Activated T-helper 1 cell treated with anti-CD3 and anti-CD28 coated beads, Interleukin-2, amount 50 U/mL, for 16 hours (primary cell): ENCODE measurements at places on chromosomes 4 and X.

DNA sequence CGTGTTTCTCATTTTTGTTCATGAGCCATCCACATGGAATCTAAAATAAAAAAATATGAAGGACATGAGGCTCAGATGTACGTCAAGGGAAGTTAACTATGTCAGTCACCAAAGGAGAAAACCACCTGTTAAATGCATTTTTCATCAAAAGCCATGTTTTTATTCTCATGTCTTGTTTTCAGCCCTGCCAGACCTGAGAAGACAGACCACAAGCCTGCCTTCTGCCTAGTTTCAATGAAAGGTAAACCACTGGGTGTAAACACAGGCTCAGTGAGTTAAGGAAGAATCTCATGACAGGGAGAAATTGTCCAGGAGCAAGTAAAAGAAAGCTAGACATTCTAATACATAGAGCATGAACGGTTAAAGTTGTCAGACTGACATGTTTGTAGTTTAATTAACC lies 52.3 kb upstream of the TNIP3 start:
- no peak for DNase-seq

- DNase-seq, result no peak
Measured at GRCh38 chr4:123077330-123077729, 154.9 kb upstream of the NUDT6 start.

GRCh38 chr4:12050357-12050756 lies 621.7 kb upstream of the HS3ST1 start:
- DNase-seq, result no peak

DNA sequence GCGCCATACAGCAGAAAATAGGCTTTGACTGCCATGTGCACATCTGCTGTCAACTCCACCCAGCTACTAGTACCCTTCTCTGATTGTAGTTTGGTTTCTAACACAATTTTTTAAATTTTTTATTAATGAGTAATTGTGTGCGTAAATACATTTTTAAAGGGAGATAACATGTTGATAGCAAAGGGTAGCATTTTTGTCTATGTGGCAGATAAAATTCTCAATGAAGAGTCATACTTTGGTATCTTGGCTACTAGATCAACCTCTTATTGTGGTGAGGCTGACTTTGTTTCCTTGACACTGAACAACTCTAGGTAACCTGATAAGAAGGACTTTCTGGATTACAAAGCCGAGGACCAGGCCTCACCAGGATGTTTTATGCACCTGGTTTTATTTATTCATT lies 9.5 kb downstream of the ADH4 start:
- DNase-seq, result no peak

DNA sequence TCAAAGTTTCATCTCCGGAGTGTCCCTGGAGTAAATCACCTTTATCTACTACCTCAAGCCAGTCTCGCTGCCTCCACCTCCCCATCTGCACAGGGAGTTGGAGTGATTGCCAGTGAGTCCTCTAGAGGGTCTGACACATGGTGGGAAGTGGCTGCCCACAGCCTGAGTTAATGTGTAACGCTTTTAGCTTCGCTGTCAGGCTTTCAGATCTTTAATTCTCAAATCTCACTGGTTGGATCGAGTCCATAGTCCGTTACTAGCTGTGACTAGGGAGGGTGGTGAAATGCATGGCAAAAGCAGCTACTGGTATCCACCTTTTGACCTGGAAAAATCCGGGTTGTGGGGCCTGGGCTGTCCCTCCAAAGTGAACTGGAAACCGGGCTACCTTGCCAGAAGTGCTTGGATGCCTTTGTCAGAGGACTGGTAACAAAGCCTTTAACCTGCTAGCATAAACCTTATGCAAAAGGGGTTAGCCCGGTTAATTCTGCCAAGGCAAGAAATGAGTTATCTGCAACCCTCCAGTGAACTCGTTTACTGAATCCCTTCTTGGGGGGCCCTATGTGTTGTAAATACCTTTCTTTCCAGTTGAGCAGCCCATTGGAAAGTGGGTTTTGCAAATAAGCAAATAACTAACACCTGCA lies 5.1 kb upstream of the WDR1 start:
- DNase-seq, result no peak

- no peak for DNase-seq
Measured at GRCh38 chr4:184937030-184937710, 81.1 kb upstream of the HELT start.

DNA sequence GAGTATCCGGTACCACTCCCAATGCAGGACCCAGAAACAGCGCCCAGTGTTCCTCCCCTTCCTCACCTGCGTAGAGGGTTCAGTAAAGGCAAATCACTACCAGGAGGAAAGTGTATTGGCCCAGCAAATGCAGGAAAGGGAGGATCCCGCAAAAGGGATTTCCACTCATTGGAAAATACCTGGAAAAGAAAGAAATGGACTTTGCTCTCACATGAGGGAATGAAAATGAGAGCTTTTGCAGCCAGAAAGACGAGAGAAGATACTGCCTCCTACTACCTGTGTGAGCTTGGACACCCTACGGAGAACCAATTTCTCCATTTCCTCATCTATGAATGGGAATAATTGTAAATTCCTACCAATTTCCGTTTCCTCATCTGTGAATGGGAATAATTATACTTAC lies 184.1 kb upstream of the PPARGC1A start:
- no peak for DNase-seq

GRCh38 chr4:41749631-41750039 lies 1.1 kb upstream of the PHOX2B start:
- DNase-seq, result no peak

GRCh38 chrX:44082829-44083228 lies 109.6 kb upstream of the NDP start:
- no peak for DNase-seq

DNA sequence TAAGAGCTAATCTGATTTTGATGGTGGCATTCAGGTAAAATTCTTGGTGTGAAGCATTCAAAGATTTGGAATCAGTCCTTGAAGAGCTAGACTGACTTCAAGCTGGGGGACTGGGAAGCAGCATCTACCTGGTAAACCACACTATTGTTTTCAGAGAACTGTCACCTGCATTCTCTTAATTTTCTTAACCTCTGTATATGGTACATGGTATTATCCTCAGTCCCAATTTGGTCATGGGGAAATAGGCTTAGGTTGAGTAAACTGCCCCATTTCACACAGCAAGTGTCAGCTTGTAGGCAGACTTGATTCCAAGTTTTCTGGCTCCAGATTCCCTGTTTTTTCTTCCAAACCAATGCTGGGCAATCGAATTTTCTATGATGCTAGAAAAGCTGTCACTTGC lies 104.4 kb downstream of the CHRNA9 start:
- DNase-seq, result no peak

DNA sequence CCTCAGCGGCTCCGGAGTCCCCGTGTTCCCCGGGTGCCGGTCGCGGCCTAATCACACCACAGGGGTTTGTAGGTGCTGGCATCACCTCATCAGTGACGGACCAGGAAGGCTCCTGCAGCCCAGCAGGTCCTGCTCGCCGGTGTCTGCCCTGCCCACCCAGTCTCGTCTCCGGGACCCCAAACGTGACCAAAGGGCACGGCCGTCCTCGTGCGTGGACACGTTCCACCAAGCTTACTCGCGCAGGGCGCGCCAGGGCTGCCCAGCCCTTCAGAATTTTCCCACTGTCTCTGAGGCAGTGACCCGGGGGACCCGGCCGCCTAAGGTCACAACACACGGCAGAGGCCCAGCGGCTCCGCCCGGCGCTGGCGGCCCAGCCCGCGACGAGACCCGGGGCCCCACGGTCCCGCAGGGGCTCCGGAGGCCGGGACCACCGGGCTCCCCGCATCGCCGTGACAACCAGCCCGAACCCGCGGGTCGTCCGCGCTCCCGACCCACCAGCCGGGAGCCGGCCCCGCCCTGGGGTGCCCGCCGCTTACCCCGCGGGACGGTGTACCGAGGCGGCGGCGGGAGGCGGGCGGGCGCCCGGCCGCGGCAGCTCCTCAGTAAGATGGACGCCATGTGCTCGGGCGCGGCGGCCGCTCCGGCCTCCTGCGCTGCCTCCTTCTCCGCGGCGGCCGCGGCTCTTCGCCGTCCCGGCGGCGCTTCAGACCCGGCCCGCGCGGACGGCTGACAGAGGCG lies 454 bp downstream of the LETM1 start:
- DNase-seq, result no peak

DNA sequence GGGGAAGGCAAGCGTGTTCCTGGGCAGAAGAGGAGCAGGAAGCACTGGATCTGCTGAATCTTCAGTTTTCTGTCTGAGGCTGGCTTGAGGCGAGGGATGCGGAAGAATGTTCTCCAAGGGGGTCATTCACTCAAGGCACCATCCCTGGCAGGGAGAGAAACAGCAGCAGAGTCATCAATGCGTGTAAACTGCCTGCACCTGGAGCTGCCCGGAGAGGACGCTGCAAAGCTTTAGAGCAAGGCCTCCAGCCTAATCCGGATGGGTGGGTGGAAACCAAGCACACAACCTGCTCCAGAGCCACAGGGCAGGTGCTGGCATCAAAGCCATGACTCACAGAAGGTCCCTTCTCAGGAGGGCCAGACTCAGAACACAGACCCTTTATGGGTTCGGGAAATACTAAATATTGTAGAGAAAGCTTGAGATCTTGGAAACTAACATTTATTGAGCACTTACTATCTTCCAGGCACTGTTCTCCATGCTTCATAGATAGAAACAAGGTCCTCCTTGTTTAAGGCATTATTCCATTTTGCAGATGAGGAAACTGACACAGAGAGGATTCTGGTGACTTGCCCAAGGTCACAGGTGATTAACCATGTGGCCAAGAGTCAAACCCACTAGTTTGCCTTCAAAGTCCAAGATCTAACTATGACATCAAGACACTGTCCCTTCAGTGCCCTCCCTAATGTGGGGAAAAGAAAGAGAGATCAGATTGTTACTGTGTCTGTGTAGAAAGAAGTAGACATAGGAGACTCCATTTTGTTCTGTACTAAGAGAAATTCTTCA lies 7.7 kb downstream of the PROM1 start:
- DNase-seq, result no peak

GRCh38 chrX:11427453-11428071 lies 134.3 kb downstream of the AMELX start:
- DNase-seq, result no peak

- no peak for DNase-seq
Measured at GRCh38 chr4:48025005-48025404, 8.4 kb downstream of the NIPAL1 start.

DNA sequence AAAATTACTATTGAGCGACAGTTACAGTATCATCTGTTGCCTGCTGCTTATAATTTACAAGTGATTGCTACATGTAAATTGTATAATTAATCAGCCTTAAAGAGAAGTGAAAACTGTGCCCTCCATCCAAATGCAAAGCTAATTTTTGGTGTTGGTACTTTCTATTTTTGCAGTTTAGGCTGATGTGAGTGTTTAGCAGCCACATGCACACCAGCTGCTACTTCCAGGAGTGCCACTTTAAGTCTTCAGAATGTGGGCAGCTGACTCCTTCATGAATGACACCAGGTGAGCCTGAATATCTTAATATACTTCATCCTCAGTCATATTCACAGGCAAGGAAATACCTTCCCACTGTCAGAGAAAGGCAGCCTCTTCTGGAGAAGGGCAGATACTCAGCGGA lies 149.8 kb upstream of the RASGEF1B start:
- DNase-seq, result no peak

- DNase-seq, result no peak
Measured at GRCh38 chr4:83331956-83332355, 2.7 kb downstream of the HPSE start.

- no peak for DNase-seq
Measured at GRCh38 chr4:104394406-104395167, 100.1 kb downstream of the CXXC4 start.

GRCh38 chr4:26619784-26620183 lies 35.9 kb downstream of the TBC1D19 start:
- DNase-seq, result no peak
